ENCODE measurements at places on chromosomes 3 and 15.
A peak's percentile ranks its signal among the peaks of the same experiment; 100 is the strongest.

DNA sequence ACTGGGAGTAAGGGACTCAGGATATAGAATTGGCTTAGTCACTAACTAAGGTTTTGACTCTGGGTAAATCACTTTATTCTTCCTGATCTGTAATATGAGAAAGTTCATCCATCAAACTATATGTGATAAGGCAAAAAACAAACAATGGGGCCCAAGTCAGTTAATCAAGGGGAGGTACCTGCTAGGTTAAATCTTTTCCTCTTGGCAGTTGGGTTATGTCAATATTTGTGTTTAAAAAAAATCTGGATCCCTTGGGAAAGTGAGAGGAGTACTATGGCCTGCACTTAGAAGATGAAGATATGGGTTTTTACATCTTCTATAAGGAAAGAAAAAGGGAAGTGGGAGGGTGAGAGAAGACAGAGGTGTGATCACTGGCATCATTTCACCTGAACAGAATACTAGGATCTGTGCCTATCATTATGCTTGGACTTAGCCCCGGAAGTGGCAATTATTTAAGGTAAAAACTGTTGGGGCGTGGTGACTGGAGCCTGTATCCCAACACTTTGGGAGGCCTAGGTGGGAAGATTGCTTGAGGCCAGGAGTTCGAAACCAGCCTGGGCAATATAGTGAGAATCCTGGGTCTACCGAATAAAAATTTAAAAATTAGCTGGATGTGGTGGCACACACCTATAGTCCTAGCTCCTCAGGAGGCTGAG lies 2.8 kb upstream of the SLC28A2 start:
- no peak for DNase-seq

GRCh38 chr15:96334705-96335410 lies 4.4 kb downstream of the NR2F2 start:
- DNase-seq: no peak

DNA sequence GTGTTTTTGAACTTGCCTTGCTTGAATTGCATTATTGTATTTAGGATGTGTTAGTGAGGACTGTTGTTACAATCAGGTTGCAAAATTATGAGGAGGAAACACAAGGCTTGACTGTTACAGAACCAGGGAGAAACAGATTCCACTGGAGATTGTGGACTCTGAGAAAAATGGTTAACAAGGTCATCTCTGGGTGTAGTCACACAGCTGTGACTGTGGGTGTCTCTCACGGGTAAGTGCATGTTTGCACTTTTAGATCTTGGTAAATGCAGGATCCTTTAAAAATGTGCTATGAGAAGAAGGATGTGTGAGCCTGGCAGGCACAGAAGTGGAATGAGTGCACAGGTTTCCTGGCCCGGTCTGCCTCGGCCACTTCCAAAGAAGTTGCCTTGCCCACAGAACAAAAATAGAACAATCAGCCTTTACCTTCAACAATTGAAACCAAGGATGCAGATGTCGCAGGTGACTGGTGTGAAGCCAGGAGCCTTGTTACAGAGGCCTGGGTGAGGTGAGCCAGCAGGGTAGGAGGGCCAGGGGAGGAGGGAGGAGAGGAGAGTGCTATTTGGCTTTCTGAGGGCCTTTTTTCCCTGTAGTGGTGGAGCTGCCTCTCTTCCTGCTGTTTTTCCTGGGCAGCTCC lies 68.0 kb downstream of the ABHD5 start:
- DNase-seq: no peak

DNA sequence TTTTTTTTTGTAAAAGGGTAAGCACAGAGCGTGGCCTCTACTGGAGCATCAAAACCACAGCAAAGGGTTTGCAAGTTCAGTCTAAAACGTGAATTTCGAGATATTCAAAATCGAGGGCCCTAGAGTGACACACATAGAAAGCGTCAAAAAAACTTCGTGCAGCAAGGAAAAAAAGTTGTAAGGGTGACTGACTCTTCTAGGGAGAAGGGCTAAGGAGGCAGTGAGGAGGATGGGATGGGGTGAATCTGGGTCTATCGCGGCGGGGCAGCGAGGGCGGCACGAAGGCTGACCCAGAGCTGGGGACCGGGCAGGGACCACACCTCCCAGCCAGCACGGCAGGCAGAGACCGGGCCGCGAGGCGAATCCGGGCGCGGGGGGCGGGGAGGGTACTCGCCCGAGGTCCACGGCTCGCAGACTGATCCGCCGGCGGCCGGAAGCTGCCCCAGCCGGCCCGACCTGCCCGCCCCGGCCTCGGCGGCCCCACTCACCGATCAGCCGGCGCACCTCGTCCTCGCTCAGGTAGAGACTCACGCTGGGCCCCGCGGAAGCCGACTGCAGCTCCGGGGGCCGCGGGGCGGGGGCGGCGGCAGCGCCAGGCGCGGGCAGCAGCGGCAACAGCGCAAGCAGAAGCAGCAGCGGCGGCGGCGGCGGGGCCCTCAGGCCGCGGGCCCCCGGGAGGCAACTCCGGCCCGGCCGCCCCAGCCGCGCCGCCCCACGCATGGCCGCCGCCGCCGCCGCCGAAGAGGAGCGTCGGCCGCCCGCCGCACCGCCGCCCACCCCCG lies 533 bp downstream of the RYK start:
- DNase-seq: peak; percentile 45

GRCh38 chr3:72559385-72559784 lies 288.9 kb downstream of the SHQ1 start:
- DNase-seq: no peak

- no peak for DNase-seq
Measured at GRCh38 chr15:100229181-100230163, 112.3 kb downstream of the ADAMTS17 start.

- peak; percentile 18 for DNase-seq
Measured at GRCh38 chr3:150421799-150422548, 13.9 kb downstream of the TSC22D2 start.

- DNase-seq: peak; percentile 82
Measured at GRCh38 chr3:172622916-172623700, 87.8 kb downstream of the NCEH1 start.

DNA sequence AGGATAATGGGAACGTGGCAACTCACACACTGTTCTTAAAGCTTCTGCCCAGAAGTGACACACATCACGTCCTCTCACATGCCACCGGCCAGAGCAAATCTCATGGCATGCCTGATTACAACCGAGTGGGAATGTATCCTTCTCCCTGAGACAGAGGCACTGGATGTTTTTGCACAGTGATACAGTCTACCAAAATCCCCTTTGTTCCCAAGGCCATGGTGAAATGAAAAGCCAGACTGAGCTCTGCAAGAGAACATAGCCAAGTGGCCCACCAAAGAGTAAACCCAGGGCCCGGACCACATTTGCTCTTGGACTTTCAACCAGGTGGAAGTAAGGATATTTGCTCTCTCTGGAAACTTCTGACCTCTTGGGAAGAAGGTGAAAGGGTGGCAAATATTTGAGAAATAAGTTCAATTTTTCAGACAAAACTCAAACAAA lies 186.2 kb upstream of the STT3B start:
- DNase-seq: no peak
